Hematopoietic multipotent progenitor cell treated with erythropoietin and hydrocortisone succinate and interleukin-3 and kit ligand, for 6 days (in vitro differentiated cells): ENCODE measurements at places on chromosomes 4 and X.

DNA sequence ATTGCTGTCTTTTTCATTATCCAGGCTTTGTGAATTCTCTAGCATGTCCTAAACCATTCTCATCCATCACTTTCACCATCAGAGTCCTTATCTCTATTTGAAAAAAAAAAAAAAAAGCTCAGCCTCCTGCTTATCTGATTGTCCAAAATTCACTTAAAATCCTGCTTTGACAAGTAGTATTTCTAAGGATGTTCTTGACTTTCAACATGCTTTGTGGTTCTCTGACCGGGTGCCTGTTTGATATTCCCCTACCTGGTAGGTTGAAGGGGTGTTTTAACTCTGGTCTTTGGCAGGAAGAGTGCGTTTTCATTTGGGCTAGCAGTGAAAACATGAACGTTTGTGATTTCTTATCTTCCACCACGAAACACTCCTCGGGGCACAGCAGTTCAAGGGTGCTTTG is 17.3 kb upstream of the BBS12 start:
- DNase-seq: peak; percentile 24

- DNase-seq: no peak
Measured at GRCh38 chrX:53798281-53798680, 111.8 kb upstream of the HUWE1 start.

DNA sequence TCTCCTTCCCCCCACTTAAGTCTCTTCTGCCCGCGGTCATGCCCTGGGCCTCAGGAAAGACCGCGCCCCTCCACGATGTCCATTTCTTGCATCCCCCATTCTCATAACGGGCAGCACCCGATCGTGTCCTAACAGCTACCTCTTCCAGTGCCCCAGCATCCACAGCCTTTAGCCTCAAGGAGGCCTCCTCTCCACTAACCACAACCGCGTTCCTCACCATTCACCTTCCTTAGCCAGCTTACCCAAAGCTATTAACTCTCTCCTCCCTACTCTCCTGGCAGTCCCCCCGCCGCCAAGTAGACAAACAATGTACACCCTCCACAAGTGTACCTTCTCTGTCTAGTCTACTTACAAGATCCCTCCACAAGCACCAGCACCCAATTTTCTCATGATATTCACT is 58.6 kb upstream of the PAGE5 start:
- peak; percentile 1 for DNase-seq

GRCh38 chr4:100929758-100930157 is 411.9 kb upstream of the EMCN start:
- DNase-seq: no peak

- no peak for DNase-seq
Measured at GRCh38 chrX:1835056-1835455, 220.2 kb downstream of the ASMT start.

DNA sequence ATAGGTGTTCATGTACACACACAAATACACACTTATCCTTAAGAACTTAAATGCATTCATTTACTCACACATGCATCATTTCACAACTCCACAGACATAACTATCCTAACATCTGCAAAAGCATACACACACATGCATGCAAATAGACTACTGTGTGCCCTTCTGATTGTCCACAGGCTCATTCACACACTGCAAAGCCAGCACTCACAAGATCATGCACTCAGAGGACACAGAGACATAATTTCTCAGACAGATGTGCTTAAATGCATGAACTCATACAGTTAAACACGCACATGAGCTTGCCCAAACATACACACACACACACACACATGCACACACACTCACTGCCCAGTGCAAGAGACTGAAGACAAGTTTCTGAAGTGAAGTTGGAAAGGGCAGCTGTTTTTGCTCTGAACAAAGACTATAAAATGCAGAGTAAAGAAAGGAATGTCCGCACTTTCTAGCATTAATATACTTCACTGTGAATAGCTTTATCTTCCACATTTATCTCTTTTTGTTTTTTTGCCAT is 1018.0 kb upstream of the HS3ST1 start:
- DNase-seq: no peak

- DNase-seq: no peak
Measured at GRCh38 chr4:87704001-87704400, 53.9 kb downstream of the DMP1 start.

GRCh38 chr4:52076731-52077130 is 25.6 kb downstream of the SPATA18 start:
- DNase-seq: no peak

DNA sequence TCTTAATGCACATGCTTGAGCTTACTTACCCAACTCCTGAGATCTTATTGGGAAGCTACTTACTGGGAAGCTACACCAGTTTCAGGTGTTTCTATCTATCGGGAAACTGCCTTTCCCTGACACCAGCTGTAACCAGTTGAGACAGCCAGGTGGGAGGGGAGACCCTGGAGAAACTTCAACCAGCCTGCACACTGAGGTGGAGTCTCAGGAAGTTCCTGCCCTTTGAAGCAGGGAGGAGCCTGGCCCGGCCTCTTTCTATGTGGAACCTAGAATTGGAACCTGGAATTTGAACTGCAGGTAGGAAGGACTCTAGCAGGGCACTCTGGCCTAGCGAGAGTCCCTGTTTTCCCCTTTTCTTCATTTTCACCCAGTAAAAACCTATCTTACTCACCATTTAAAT is 425.8 kb upstream of the PABPC4L start:
- DNase-seq: no peak

- no peak for DNase-seq
Measured at GRCh38 chrX:31071725-31072124, at the start of gene FTHL17. FTHL17 (minus strand) TSS chrX:31072041; CDS start chrX:31071953, 88 bp downstream.

DNA sequence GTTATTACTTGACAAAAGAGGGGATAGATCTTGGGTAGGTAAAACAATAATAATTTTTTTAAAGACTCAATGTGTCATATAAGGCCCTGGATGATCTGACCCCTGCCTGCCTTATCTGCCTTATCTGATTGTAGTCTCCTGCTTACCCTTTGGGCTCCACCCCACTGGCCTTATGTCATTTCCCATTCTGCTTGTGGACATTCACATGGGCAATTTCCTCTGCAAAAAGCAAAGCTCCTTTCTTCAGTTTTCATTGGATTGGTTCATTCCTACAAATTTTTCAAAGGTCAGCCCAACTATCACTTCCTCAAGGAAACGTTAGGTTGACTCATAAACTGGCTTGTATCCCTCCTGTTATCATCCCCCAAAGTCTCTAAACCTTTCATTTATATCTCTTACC is 15.7 kb upstream of the TET2 start:
- DNase-seq: peak; percentile 29

- DNase-seq: no peak
Measured at GRCh38 chrX:114472788-114473187, 111.1 kb upstream of the HTR2C start.

DNA sequence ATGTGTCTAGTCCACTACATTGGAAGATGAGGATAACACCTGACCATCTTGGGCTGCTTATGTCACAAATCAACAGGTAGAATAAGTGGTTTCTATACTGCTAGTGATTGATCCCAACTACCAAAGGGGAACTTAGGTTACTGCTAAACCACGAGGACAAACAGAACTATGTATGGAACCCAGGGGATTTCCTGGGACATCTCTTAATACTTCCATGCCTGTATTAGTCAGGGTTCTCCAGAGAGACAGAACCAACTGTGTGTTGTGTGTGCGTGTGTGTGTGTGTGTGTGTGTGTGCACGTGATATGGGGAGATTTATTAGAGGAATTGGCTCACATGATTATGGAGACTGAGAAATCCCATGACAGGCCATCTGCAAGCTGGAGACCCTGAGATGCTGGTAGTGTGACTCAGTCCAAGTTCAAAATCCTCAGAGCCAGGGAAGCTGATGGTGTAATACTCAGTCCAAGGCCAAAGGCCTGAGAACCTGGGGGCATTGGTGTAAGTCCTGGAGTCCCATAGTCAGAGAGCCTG is 16.2 kb upstream of the AFF1 start:
- DNase-seq: no peak

GRCh38 chr4:176193126-176193525 is 2.3 kb downstream of the SPATA4 start:
- DNase-seq: no peak
